ENCODE measurements at places on chromosomes 11 and 22.

GRCh38 chr11:119229741-119230140 lies 23.6 kb downstream of the CBL start:
- DNase-seq: no peak

- DNase-seq: no peak
These were observed 837.3 kb downstream of the TBC1D22A start for GRCh38 chr22:47599753-47600152.

GRCh38 chr11:64849598-64850356 lies 5.3 kb upstream of the CDC42BPG start:
- no peak for DNase-seq

DNA sequence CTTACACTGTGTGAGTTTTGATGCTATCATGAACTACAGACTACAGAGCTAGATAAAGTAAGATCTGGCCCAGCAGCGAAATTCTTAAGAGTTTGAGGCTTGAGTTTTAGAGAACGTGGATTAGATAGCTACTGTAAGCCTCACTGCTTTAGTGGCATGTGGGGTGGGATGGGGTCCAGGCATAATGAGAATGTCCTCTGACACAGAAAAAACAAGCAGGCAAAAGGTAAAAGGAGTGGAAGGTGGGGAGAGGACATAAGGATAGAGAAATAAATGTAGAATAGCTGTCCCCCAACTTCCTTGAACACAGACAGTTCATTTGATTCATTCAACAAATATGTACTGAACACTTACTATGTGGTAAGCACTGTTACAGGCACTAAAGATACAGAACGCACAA lies 324.5 kb upstream of the PITPNB start:
- no peak for DNase-seq

GRCh38 chr11:120097721-120098385 lies 40.1 kb downstream of the TRIM29 start:
- no peak for DNase-seq

- no peak for DNase-seq
These were observed 40.0 kb downstream of the BTG4 start for GRCh38 chr11:111472228-111472627.

- DNase-seq: no peak
These were observed 25.6 kb downstream of the SCUBE2 start for GRCh38 chr11:9065607-9066432.

GRCh38 chr11:98183034-98183433 lies 837.7 kb upstream of the CNTN5 start:
- DNase-seq: no peak

- no peak for DNase-seq
These were observed 27.8 kb downstream of the LRP5 start for GRCh38 chr11:68340003-68340767.

DNA sequence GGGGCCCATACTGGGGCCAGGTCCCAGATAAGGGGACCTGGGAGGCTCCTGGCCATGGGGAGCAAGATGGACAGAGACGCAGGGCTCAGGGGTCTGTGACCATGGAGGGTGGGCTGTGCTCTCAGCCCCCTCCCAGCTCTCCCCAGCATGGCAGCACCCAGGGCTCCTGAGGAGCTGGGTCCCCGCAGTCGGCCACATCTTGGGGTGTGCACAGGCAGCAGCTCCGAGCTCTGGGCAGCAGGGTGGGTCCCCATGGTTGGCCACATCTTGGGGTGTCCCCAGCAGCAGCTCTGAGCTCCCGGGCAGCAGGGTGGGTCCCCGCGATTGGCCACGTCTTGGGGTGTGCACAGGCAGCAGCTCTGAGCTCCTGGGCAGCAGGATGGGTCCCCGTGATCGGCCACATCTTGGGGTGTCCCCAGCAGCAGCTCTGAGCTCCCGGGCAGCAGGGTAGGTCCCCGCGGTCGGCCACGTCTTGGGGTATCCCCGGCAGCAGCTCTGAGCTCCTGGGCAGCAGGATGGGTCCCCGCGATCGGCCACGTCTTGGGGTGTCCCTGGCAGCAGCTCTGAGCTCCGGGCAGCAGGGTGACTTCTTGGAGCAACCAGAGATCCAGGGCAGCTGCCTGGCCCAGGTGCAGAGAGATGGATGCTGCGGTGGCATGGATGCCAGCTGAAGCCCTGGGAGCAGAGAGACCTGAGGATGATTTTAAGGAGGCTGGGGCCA lies 18.3 kb upstream of the MUC5B start:
- no peak for DNase-seq

DNA sequence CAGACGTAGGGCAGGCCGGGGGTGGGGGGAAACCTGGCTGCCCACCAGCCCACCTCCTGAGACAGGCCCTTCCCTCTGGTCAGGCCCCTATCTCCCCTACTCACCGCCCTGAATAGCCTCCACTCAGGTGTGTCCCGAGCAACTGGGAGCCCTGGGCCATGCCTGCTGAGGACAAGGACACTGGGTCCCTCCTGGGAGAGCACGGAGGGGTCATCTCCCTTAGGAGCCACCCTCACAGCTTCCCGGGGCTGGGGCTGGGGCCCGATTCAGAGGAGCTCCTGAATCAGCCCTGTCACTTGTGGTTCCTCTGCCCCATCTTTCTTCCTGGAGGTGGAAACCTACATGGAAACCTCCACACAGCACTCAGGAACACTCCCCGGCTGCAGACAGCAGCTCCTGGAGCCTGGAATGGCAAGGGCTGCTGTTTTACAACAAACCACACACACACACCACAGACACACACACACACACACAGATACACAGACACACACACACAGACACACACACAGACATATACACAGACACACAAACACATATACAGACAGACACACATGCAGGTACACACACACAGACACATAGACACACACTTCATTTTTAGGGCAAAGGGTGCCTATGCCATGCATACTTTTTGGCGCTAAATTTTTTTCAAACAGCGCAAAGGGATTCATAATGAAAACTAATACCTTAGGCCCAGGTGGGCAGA lies 9.6 kb upstream of the EMID1 start:
- DNase-seq: no peak

- DNase-seq: no peak
These were observed 171.5 kb upstream of the SYT13 start for GRCh38 chr11:45457649-45458048.

Measured in pulmonary artery endothelial cell (primary cell).